Jurkat, Clone E6-1 (cell line): ENCODE measurements at places on chromosomes 12 and 14.
A peak's percentile ranks its signal among the peaks of the same experiment; 100 is the strongest.

DNA sequence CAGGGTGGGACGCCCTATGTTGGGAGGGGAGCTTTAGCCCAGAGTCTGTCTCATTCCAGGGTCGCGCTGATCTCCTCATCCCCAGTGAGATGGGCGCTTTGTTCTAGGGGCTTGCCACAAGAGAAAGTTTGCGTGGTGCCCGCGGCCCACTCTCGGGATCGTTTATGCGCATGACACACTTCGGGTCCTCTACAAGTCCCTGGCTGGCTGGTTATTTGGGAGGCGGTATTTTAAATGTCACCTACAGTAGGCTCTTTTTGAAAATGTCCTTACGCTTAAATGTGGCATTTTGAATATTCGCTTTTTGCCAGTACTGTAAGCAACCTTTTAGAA lies 541 bp downstream of the GOLT1B start:
- DNase-seq, result peak; percentile 23

- no peak for DNase-seq
Observed at GRCh38 chr14:71803539-71804260, 128.5 kb upstream of the RGS6 start.

- no peak for DNase-seq
Observed at GRCh38 chr14:23182372-23183157, 895 bp downstream of the SLC7A8 start.

DNA sequence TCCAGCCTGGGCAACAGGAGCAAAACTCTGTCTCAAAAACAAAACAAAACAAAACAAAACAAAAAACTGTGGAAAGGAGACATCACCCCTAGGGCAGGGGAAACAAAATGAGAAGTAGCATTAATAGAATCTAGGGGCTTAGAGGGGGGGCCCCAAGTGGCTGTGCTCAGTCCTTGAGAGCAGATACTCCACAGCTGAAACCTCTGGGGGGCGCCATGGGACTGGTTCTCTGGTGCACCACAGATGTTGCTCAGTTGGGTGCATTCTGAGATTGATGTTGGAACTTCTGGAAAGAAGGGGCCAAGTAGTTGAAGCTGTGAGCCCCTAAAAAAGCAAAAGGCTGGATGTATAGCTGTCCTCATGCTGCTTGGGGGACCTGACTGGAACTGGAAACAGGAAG lies 11.8 kb upstream of the SYNE2 start:
- no peak for DNase-seq

DNA sequence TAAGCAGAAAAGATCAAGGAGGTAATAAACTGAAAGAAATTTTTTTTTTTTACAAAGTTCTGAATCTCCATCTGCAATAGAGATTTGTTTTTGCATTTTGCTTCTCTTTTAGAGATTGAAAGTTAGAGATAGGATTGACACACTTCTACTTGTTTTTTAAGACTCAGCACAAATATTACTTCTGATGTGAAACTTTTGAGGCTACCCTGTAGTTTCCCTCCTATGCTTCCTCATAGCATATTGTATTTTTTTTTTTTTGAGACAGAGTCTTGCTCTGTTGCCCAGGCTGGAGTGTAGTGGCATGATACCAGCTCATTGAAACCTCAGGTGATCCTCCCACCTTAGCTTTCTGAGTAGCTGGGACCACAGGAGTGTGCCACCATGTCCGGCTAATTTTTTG lies 32.1 kb upstream of the SGPP1 start:
- DNase-seq, result no peak

DNA sequence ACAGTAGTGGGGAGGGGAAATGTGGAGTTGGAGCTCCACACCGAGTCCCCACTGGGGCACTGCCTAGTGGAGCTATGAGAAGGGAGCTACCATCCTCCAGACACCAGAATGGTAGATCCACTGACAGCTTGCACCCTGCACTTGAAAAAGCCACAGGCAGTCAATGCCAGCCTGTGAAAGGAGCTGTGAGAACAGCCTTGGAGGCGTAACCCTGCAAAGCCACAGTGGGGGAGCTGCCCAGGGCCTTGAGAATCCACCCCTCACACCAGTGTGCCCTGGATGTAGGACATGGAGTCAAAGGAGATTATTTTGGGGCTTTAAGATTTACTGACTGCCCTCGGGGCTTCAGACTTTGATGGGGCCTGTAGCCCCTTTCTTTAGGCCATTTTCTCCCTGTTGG lies 12.5 kb downstream of the CTSG start:
- no peak for DNase-seq

- no peak for DNase-seq
Observed at GRCh38 chr14:64656986-64657385, 47.2 kb upstream of the PLEKHG3 start.

- DNase-seq, result no peak
Observed at GRCh38 chr14:99688629-99689028, 4.5 kb downstream of the CYP46A1 start.

DNA sequence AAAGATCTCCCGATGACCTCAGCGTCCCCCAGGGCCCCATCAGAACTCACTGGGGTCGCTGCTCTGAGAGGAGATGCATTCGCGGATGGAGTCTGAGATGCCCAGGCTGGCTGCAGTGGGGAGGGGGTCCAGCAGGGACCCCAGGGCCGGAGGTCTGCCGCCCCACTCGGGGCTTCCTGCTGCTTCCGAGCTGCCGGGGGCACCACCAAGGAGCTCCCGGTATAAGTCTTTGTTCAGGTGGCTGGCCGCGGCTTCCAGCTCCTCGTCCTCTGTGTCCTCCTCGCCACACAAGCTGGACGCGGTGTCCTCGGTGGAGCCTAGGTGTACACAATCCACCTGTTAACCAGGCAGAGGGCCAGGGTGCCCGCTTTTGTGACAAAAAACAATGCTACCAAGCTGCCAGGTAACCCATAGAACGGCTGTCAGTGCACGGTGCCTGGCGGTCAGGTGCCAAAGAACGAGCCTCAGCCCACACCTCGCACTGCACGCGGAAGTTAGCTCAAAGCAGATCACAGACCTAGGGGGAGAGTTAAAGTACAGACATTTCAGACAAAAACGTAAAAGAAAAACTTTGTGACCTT lies 26.6 kb upstream of the BTBD6 start:
- no peak for DNase-seq

GRCh38 chr12:54959291-54960018 lies 25.1 kb downstream of the TESPA1 start:
- DNase-seq, result no peak

- no peak for DNase-seq
Observed at GRCh38 chr12:51891843-51892242, 3.9 kb downstream of the ANKRD33 start.

GRCh38 chr14:90382491-90383125 lies 14.2 kb upstream of the CALM1 start:
- peak; percentile 50 for DNase-seq

DNA sequence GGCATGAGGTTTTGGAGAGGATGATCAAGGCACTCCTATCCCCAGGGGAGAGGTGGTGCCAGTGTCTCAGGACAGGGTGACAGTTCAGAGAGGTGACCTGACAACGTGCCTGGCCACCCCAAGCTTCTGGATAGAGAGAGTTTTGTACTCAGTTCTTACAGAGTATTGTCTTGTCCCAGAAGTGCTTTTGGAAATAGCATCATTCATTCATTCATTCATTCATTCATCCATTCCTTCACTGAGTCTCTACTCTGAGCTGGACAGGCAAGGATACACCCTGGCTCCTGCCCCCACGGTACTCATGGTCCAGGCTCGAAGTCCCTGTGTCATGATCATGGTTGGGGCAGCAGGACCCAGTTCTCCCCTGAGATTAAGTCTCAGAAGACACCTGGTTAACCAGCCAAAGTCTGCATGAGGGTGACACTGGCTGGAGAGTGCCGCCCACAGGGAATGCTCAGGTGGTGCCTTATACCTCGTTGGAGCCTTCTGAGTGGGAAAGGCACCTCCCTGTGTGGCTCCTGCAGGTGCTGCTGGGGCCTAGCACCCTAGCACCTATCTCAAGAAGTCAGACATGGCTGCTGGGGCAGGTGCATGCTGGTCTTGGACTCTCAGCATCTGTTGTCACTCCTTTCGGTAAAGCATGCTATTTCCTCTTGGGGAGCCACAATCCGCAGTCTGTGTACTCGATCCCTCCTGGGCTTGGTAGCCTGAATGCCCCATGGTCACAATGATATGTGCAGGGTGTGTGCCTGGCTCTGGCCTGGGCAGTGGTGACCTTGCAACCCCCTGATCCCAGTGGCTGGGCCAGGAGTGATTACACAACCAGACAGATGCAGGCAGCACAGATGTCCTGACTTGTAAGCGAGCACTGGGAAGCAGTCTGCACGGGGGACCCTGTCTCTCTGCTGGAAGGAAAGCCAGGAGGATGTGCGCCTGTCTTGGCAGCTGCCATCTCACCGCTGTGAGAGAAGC lies 57.8 kb downstream of the C14orf132 start:
- no peak for DNase-seq

GRCh38 chr14:87465770-87466169 lies 527.2 kb downstream of the GALC start:
- no peak for DNase-seq

GRCh38 chr14:46902837-46903236 lies 251.3 kb upstream of the RPL10L start:
- no peak for DNase-seq

- no peak for DNase-seq
Observed at GRCh38 chr12:105729926-105730325, 399.4 kb downstream of the C12orf75 start.

- no peak for DNase-seq
Observed at GRCh38 chr14:57928732-57929131, 62.8 kb upstream of the SLC35F4 start.

DNA sequence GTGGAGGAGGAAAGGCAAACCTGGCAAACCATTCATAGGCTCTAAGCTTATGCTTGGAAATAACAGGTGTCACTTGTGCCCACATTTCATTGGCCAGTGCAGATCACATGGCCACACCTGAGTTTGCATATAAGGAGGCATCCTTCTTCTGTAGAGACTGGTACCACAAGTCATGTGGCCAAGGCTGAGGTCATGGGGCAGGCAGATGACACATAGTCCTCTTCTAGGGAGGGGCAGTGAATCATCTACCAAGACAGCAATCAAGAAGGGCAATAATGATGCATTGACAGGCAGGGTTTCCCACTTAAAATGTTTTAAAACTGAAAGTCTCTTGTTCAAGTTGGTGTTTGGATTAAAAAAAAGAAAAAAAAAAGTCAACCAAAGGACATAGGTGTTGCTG lies 77.3 kb downstream of the DAAM1 start:
- DNase-seq, result no peak

DNA sequence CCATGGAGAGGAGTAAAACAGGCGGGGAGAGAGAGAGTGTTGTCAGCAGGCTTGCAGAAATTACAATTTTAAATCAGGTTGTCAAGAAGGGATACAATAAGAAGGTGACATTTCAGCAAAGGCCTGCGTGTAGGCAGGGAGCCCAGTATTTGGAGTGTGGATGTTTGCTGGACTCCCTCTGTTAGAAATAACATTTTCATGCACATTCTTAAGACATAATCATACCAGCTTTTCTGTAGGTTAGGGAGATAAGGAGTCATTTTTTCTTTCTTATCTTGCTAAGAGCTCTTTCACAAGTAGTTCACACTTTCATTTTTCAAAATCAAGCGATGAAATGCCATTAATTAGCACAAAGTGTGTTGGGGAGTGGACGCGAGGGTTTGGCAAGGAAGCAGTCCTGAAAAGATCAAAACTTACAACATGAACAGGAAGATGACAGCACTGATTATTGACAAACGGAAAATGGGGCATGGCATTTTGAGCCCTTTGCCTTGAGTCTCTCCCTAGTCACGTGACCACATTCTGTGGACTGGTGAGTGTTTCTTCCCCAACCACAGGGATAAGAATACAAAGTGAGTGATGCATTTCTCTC lies 160.2 kb downstream of the DAD1 start:
- DNase-seq, result no peak

- no peak for DNase-seq
Observed at GRCh38 chr12:126038434-126038833, 973.2 kb downstream of the AACS start.

- peak; percentile 59 for DNase-seq
Observed at GRCh38 chr12:49750027-49750995, 9.0 kb downstream of the TMBIM6 start.

DNA sequence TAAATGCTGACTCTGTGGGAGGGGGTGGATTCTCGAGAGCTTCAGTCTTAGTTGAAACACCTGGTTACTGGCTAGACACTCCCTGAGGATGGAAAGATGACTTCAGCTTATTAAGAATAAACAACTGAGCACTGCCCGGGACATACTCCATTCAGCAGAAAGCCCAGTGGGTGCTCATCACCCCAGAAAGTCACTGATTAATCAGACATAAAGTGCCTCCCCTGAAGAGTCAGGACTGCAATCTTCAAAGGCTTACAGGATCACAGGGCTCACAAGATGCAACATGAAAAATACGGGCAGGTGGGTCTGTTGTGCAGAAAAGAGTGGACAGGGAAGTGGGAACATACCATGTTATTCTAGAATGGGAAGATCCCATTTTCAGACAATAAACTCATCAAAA lies 207.0 kb downstream of the CALM1 start:
- DNase-seq, result no peak

DNA sequence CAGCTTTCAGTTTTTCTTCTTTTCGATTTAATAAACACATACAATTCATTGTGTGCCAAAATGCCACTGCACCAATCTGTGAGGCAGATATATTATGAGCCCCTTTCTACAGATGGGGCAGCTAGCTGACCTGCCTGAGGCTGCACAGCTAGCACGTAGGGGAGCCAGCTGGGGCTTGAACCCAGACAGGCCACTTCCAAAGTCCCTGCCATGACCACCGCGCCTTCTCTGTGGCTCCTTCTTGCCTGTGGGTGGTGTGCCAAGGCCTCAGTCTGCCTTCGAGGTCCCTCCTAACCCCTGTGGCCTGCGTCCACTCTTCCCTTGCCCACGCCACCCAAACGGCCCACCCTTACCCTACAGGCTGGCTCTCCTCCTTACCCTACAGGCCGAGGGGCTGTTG lies 16.2 kb downstream of the FAM222A start:
- DNase-seq, result no peak

GRCh38 chr12:32107359-32108267 lies 966 bp downstream of the BICD1 start:
- no peak for DNase-seq

- no peak for DNase-seq
Observed at GRCh38 chr14:23101213-23101970, 3.4 kb downstream of the CIROP start.

GRCh38 chr12:53057816-53058500 lies 8.1 kb downstream of the TNS2 start:
- DNase-seq, result no peak

DNA sequence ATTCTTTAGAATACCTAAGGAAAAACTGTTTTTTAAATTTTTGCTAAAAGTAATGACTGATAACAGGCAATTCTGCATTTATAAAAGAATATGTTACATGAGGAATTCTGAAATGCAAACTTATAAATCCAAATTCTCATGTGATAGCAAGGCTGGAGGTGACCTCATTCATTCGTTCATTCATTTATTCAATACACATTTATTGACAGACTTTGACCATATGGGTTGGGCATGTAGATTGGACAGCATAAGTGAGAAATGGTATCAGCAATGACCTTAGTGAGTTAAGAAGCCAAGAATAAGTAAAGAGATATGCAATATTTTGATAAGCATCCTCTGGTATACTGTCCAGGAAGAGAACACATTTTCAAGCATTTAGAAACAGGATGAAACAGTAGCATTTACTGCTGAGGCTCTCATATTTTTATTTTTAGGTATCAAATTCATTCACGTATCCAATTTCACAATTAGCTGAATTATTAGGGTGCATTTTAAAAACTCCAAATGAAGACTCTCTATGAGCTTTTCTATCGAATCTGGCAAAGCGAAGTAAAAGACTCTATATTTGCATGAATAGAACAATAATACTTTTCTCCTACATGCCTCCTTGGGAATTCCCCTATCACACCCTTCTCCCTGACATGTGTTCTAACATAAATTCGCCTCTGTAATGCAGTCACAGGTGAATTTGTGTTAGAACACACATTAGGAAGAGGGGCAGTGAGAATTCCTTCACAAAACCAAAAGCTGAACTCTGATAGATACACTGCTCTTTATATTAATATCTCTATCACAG lies 49.9 kb downstream of the PEBP1 start:
- DNase-seq, result no peak
